Stimulated activated CD8-positive, alpha-beta memory T cell treated with anti-CD3 and anti-CD28 coated beads, Interleukin-4, amount 100 ng/mL, for 4 hours (primary cell): ENCODE measurements at places on chromosomes 1 and 21.

DNA sequence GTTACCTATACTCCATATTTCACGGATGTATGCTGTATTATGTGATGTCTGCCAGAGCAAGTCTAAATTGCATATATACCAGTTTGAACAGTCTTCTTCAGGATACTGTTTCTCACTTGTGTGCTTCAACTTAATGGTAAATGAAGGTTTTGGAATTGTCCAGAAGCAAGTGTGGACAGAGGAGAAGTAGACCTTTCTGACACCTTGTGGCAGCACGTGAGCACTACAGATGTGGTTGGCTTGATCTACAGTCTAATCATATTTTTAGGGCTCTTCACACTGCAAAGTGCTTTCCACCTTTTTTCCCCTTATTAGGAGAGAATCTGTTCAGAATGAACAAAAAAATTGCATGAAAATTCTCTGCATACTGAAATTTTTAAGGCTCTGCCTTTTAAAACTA is 10.9 kb downstream of the MORC3 start:
- DNase-seq, result no peak

DNA sequence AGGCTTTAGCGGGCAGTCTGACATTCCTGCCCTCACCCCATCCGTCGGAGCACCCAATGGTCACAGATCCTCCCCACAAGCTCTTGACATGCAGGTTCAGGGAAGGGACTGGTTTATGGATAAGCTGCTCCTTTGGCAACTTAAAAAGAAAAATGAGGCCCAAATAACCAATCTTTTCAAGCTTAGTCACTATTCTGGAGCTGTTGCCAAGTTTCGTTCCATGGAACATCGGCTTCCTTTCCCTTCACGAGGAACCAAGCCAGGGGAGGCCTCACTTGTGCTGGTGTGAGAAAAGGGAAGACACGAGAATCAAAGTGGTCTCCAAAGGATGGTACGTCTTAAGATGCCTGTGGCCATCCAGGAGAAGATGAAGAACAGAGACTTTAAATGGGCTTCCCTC is 46.1 kb upstream of the LPAR3 start:
- no peak for DNase-seq

DNA sequence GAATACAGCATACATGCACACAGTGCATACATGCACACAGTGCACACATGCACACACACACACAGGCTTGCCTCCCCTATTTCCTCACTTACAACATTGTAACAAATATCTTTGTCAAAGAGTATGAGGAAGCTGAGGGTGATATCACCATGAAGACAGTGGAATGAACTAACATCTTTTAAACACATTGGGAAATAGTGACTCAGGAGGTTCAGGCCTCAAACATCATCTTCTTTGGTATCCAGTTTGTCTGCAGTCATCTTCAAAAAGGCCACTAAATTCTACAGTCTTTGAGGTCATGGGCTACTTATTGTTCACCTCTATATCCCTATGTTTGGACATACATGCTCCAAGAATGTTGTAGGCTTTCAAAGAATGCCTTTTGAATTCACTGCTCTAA is 2.1 kb upstream of the LCE2B start:
- no peak for DNase-seq

DNA sequence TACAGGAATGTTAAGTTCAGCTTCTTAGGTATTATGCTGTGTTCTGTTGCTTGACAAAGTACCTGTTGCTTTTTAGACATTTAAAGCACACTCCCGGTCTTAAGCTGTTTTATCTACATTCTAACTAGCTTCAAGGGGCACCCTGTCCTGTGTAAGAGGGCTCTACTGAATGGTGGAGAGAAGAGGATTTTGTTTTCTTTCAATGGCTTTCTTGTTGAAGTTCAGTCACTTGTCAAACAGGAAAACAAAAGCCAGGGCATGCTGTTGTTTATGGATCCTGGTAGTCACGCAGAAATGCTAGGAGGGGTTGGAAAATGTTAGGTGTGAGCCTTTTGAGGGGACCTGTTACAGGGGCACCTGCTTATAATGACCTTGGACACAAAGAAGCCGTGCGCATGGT is 30.7 kb downstream of the PGM1 start:
- no peak for DNase-seq

DNA sequence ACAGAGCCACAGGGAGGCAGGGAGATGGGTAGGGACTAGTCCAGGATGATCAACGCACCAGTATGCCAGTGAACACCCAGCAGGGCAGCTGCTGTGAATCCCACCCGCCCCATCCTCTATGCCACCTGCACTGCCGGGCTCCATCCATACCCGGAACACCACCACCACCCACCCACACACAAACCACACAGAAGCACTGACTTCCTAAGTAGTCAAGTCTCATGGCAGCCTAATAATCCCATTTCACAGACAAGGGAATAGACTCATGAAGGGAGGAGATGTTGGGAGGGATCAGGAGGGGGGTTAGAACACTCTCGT is 6.3 kb downstream of the DRAXIN start:
- no peak for DNase-seq
